Stimulated activated CD4-positive, alpha-beta T cell treated with anti-CD3 and anti-CD28 coated beads, TNF-alpha, amount 100 ng/mL, for 4 hours (primary cell): ENCODE measurements at places on chromosomes 4 and X.

- no peak for DNase-seq
Observed at GRCh38 chr4:25095837-25096236, 64.4 kb downstream of the SEPSECS start.

DNA sequence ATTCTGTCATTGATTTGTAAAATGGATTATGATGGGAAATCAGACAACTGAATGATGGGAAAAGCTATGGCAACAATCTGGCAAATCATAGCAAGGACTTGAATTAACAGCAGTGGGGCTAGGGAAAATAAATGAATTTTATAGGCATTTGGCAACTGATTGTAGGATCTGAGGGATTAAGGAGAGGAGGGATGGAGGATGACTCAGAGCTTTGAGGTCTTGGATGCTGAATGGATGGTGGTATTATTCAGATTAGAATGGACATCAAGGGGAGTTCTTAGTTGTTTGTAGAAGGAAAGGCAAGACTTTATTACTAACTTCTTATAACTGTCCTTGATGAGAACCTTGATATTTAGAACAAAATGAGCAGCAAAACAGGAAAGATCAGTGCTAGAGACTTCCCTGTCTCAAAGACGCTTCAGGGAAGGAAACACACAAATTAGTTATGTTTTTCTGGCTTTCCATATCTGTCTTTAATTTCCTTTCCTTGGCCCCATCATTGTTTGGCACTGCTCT, 51.4 kb upstream of the HHIP start:
- no peak for DNase-seq

DNA sequence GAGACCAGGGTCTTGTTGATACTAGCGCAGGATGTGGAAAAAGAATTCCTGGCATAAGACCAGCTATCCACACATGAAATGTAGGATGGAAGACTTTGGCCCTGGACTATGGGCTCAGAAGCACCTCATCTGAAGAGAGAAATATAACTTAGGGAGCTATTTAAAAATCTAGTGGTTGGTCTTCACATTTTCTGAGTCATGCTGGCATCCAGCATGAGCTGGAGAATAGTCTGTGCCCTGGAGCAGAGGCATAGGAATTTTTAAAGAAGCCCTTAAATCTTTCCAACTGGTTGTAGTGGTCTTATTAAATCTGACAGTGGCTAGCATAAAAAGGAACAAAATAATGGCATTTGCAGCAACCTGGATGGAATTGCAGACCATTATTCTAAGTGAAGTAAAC, 86.3 kb downstream of the SMARCA5 start:
- DNase-seq, result no peak

- DNase-seq, result no peak
Observed at GRCh38 chrX:79400623-79401022, 33.5 kb upstream of the ITM2A start.

DNA sequence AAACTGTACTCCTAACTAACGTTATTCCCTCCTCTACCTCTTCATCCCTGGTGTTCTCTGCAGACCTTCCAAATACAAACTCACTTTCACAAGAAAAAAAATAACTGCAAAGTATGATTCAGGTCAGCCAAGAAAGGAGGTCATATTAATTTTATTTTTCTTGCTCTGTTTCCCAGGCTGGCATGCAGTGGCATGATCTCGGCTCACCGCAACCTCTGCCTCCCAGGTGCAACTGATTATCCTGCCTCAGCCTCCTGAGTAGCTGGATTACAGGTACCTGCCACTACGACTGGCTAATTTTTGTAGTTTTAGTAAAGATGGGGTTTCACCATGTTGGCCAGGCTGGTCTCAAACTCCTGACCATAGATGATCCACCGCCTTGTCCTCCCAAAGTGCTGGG, 156.6 kb downstream of the CHIC2 start:
- DNase-seq, result no peak

- DNase-seq, result no peak
Observed at GRCh38 chrX:16601885-16602284, 48.1 kb upstream of the S100G start.
